NCI-H1436 treated with DMSO at 0.1 percent for 48 hours (cell line): ENCODE measurements at places on chromosomes 7 and 10.

DNA sequence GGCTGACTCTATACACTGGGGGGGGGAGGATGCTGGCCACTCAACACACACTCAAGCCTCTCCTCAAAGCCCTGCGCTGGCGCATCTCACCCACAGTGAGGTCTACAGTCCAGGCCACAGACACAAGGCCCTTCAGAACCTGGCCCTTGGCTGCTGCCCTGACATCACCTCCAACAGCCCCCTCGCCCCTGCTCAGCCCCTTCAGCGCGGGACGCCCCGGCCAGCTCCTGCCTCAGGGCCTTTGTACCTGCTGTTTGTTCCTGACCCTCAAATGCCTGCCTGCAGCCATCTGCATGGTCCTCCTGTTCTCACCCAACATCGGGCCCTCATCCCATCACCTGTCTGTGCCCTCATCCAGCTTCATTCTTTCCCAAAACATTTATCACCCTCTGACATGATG is 572.6 kb downstream of the DNAJB6 start:
- DNase-seq = no peak

GRCh38 chr10:79123547-79123963 is 54.8 kb downstream of the ZMIZ1 start:
- DNase-seq = no peak

GRCh38 chr10:94037286-94037685 is 43.6 kb downstream of the PLCE1 start:
- DNase-seq = no peak

DNA sequence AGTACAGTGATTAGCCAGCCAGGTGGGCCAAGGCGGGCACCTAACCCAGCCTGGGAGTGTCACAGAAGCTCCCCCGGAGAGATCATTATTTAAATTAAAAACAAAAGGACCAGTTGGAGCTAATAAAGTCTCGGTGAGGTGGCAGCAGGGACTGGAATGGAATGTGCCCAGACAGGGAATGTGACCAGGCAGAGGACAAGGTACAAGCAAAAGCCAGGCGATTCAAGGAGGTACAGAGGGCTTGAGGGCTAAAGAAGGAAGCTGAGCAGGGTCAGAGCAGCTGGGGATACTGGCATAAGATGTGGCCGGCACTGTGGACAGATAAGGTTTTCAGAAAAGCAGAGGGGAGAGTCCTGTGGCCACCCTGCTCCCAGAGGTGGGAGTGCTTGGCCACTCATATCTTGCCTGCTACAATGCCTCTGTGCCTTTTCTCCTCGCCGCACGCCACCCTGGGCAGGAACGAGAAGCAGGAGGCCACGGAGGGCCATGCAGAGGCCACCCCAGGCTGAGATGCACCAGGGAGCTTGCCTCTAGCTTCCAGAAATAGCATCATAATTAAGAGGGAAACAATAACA is 13.2 kb downstream of the TMEM273 start:
- no peak for DNase-seq

GRCh38 chr7:98178321-98178720 is 32.9 kb upstream of the BHLHA15 start:
- DNase-seq = no peak

DNA sequence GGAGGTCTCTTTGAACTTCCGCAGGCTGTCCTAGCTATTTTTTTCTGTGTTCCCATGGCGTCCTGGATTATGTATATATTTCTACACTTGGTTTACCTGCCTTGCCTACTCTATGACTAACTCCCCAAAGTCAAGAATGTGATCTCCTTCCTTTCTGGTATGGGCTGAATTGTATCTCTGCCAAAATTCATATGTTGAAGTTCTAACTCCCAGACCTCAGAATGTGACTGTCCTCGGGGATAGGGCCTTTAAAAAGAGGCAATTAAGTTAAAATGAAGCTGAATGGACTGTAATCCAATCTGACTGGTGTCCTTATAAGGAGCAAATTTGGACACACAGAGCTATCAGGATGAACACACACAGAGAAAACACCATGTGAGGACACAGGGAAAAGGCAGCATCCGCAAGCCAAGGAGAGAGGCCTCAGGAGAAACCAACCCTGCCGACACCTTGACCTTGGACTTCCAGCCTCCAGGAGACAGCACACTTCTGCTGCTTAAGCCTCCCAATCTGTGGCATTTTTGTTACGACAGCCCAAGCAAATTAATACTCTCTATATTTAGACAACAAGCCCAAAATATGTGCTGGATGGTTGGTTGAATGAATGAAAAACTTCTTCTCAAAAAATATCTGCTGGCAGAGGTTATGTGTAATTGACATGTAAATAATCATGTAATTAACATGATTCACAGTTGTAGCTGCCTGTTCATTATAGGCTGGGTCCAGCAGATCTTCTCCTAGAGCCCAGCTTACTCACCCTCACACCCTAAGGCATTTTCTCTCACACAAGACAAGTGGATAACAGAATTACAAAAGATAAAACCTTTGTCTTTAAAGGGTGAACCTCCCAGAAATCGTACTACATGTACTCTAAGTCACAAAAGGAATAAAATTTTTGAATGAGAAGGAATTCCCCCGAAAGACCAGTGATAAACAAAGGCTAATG is 123.7 kb downstream of the CUBN start:
- no peak for DNase-seq

DNA sequence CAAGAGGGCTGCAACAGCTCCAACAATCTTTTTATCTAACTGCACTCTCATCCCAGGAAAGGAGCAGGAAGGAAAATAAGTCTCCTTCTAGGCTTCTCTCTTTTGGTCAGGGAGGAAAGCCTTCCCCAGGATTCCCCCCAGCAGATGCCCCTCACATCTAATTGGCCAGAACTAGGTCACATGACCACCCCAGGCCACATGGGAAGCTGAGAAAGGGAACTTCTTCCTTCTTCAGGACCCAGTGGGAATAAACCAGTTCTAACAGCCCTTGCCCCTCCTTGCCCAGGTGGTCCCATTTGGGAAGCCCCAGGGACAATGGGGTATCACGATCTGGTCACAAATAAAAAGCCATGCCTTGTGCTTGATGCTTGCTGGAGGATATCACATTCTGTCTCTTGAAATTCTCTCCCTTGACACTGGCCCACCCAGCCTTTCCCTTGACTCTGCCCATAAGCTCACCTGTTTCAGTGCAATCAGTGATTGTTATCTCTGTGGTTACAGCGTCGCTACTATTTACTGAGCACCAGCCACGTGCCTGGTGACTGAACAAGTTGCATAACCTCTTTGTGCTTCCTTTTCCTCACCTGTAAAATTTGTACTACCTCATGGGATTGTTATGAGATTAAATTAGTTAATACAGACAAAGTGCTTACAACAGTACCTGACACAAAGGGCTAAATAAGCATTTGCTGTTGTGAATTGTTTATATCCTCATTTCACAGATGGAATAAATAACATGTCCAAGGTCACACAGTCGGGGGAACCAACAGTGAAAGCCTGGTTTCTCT is 9.0 kb upstream of the TACR2 start:
- peak; percentile 61 for DNase-seq

DNA sequence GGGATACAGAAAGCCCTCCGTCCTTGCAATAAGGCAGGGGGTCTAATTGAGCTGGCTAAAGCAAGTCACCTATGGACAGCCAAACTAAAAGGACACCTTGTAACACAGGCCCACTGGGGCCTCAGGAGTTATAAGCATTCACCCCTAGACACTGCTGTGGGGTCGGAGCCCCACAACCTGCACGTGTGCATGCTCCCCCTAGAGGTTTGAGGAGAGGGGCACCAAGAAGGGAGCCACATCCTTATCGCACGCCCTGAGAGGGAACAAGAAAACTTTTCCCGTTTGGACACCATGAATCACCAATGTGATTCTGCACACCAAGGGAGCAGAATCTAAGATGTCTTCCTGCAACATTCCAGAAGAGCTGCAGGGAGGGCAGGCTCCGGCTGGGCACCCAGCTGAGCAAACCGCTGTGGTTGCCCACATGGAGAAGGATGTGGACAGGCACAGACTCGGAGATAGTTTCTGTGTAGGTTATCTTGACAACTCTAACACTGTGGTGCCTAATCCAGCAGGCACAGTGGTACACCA is 17.7 kb upstream of the TARP start:
- no peak for DNase-seq

DNA sequence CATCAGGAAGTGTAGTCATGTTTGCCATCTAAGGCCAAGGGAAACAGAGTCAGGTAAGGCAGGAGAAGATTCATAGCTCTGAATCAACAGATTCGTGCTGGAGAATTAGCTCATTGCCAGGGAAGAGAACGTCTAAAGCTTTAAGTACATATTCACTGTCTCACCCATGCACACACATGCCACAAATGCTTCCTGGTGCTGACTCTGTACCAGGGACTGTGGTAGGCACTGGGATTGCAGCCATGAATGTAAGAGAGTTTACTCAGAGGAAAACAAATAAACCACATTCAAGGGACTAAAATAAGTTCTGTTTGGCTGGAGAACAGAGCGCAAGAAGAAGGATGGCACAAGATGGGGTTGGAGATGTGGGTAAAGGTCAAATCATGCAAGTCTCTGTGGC is 89.8 kb upstream of the HPS1 start:
- DNase-seq = no peak
